Dorsolateral prefrontal cortex (tissue), 122 donors: ENCODE measurements at places on chromosomes 7 and 10.

DNA sequence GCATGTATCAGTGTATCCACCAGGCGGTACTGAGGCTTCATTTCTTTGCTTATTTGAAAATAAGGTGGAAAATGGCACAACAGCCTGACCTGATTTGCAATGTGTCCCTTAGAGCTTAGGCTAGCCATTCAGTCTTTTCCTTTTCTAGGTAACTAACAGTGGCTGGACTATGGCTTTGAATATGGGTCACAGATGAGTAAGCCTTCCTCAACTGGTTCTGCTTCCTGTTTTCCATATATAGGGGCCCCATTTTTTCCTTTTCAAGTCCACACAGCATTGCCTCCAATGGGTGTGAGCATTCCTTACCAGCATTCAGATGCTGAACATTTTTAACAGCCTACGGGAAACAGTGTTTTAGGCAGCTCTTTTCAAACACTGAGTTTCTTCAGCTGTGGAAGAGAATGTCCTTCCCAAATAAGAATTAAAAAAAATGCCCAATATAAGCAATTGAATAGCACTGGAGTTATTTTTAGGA is 3.9 kb upstream of the ITGB1 start:
- no peak for DNase-seq

GRCh38 chr7:25830215-25830614 is 321.8 kb upstream of the NFE2L3 start:
- DNase-seq: no peak

DNA sequence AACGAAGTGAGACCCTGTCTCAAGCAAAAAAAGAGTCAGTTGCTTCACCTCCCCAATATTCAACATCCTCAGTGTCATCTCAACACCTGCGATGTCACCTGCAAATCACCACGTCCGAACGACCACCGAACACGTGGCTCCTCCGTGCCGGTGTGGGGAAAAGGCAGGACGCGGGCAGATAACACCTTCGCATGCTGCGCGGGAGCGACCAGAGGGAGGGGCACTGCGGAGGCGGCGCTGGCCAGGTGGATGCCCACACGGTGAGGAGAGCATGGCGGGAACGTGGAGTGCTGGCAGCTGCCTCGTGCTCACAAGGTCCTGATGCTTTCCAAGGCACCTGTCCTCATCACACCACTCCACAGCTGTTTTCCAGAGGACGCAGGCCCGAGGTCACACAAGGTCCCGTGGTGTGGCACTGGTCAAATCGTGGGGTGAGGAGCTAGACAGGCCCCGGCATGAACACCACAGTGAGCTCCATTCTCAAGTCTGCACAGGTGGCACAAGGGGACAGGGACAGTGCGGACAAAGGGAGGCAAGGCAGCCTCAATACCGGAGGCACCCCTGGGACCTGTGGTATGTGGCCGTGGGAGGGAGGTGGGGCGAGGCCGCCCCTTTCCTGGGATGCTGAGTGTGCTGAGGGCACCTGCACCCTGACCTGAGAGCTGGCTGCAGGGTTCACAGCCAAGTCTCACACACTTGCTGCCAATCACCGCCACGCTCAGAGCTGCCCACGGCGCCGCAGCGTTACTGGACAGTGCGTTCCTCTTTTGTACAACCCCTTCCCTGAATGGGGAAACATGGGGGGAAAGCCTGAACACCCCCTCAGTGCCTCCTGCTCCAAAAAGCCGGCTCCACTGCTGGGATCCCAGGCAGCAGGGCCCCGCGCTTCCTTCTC is 13.0 kb downstream of the TUBGCP2 start:
- DNase-seq: no peak

- DNase-seq: no peak
Measured at GRCh38 chr7:114426824-114427223, 12.2 kb downstream of the FOXP2 start.

DNA sequence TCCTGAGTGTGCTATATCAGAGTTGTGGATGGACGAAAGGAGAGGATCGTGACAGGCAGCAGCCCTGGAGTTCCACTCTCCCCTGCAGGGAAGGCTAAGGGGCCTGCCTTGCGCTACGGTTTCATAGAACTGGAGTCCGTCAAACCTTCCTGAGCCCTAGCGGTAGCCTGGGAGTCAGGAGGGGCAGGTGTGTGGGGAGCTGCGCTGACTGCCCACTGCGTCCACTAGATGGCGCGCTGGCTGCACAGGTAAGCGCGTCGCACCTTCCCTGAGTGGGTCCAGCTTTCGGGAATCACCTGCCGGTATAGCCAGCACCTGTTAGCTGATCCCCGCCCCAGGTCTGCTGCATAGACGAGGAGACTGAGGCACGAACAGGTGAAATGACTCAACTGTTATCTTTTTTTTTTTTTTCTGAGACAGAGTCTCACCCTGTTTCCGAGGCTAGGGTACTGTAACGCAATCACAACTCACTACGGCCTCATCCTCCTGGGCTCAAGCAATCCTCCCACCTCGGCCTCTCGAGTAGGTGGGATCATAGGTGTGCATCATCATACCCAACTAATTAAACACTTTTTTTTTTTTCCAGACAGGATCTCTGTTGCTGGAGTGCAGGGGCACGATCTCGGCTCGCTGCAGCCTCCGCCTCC is 20.2 kb upstream of the BAIAP2L1 start:
- DNase-seq: peak; percentile 47

DNA sequence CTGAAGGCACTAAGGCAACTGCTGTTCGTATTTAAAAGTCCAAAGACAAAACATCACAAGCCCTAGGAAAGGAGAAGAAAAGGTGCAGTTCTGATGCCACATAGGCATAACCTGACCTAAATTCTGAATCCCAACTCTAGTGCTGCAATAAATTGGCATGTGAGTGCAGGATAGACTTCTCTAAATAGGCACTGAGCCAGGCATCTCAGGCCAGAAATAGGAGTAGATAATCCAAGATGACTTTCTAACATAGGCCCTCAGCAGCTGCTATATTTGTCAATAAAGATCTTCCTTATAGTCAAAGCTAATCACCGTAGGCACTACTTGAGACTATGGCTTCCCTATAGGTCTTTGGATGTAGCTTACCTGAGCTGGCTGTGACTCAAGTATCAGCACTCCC is 1163.8 kb downstream of the SORCS1 start:
- DNase-seq: no peak

GRCh38 chr7:101913851-101914250 is 96.4 kb downstream of the CUX1 start:
- peak; percentile 1 for DNase-seq

- DNase-seq: no peak
Measured at GRCh38 chr7:52708846-52709245, 326.6 kb upstream of the POM121L12 start.

DNA sequence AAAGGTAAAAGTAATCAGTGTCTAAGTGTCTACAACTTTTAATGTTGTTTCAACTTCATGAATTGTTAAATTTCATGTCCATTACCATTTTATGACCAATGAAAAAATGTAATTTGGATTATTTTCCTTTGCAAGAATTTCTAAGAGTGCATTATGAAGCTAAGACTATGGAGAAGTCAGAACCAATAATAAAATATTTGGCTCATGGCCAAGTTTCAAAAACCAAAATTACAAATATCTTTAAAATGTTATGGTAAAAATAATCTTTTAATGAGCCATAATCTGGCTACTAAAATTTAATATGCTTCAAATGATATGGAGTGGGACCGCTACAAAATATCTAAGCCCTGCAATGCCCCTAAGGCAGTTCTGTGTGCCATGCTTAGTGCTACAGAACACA is 294.1 kb upstream of the SMIM30 start:
- DNase-seq: no peak

- DNase-seq: no peak
Measured at GRCh38 chr10:28331841-28332240, 29.0 kb upstream of the MPP7 start.

- no peak for DNase-seq
Measured at GRCh38 chr7:1990001-1990670, 242.6 kb downstream of the MAD1L1 start.

GRCh38 chr7:117986645-117987269 is 113.5 kb upstream of the CTTNBP2 start:
- no peak for DNase-seq

DNA sequence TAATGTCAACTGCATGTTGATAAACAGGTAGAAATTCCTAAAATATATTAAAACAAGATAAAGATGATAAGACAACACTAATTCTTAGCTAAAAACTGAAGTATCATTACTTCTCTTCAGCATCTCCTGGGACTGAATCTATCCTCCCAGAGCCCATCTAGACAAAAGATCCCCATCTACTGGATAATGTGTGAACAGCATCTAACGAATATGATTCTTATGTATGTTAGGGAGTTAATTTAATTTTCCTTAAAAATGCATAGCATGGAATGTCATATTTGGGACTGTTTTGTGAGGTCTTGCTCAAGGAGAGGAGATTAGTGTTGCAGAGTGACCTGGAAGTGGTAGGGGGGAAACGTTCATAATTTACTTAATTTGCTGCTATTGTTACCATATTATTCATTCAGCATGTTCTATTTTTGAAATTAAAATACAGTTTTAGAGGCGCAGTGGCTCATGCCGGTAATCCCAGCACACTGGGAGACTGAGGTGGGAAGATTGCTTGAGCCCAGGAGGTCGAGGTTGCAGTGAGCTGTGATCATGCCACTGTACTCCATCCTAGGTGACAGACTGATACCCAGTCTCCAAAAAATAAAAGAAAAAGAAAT is 305.1 kb upstream of the CSTF2T start:
- DNase-seq: no peak

DNA sequence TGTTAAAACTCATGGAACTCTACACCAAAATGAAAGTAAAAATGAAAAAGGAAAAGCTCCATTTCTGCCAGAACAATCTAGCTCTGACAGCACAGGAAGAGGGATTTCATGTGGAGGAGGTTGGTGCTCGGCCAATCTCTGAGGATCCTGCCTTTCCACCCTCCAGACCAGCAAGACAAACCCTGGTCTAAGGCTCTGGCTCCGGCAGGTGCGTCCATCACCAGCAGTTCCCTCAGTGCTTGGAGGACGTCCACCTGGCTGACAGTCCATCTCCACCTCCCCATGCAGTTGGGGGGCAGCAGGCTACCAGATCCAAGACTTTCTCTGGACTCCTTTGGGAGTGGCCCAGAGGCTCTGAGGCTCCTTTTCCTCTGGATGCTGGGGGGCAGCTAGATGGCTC is 25.0 kb upstream of the LOXL4 start:
- DNase-seq: no peak

- DNase-seq: no peak
Measured at GRCh38 chr10:101189461-101190401, 39.5 kb downstream of the LBX1 start.

- DNase-seq: no peak
Measured at GRCh38 chr10:61628151-61628874, 34.4 kb upstream of the CABCOCO1 start.

DNA sequence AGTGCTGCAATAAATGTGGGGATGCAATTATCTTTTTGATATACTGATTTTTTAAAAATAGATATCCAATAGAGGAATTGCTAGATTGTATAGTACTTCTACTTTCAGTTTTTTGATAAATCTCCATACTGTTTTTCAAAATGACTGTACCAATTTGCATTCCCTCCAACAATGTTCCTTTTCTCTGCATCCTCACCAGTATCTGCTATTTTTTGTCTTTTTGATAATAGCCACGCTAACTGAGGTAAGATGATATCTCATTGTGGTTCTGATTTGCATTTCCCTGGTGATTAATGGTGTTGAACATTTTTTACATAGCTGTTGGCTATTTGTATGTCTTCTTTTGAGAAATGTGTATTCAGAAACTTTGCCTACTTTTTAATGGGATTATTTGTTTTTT is 217.7 kb upstream of the MTPN start:
- DNase-seq: no peak

DNA sequence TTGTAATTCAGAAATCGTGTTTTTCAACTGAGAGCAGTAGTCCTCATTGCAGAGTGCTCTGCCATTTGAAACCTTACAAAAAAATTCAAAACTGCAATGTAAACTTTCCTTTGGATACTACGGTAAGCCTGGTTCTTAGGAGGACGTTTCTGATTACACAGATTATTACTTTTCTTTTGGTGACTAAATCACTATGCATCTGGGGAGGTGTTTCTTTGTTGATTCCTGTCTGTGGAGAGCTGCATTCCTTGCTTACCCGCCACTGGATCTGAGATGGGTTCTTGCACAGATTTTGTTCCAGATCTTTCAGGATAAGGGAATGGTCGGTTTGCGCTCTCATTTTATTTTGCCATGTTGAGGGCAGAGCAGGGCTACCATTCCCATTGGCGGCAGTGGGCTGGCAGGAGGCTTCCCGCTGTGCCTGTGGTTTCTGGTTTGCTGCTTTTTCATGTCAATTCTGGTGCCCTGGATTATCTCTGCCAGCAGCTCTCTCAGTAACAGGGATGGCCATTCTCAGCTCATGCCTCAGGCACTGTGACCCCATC is 485.1 kb downstream of the GLRX3 start:
- no peak for DNase-seq

DNA sequence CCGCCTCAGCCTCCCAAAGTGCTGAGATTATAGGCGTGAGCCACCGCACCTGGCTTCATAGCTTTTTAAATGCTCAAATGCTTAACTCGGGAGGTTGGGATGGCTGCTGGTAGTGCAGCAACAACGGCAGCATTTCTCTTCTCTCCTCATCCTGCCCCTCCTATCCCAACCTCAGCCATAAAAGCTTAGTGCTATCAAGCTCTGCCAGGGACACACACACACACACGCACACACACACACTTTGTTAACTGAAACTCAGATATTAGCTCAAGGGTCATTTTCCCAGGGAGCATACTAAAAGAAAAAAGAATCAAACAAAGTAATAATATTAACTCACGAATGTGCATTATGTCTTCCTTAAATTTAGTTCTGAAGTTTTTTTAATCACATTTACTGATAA is 63.0 kb upstream of the HPS1 start:
- no peak for DNase-seq

DNA sequence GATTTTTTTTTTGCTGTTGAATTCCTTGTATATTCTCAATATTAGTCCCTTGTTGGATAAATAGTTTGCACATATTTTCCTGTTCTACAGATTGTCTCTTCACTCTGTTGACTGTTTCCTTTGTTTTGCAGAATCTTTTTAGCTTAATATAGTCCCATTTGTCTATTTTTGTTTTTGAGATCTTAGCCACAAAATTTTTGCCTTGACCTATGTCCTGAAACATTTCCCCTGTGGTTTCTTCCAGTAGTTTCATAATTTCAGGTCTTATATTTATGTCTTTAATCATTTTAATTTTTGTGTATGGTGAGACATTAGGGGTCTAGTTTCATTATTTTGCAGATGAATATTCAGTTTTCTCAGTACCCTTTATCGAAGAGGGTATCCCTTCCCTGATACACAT is 92.7 kb downstream of the LANCL2 start:
- no peak for DNase-seq

DNA sequence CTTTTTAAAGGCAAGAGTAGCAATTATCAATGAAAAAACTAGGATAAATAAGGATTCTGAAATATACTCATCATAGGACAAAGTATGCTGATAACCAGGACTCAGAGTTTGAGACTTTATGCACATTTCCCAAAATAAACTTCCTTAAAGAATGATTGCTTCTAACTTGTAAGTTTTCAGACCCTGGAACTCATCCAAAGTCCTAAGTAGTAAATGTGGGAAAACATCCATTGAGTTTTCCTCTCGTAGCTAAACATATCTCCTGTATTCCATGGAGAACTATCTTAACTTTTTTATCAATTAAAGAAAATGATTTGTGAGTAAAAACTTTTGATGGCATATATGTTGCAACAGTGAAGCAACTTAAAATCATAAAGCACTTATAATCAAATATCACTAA is 285.2 kb upstream of the KLF6 start:
- DNase-seq: no peak
